ENCODE measurements at places on chromosomes 3 and 15.

GRCh38 chr3:126582311-126582710, 23.6 kb upstream of the C3orf22 start:
- DNase-seq = no peak

DNA sequence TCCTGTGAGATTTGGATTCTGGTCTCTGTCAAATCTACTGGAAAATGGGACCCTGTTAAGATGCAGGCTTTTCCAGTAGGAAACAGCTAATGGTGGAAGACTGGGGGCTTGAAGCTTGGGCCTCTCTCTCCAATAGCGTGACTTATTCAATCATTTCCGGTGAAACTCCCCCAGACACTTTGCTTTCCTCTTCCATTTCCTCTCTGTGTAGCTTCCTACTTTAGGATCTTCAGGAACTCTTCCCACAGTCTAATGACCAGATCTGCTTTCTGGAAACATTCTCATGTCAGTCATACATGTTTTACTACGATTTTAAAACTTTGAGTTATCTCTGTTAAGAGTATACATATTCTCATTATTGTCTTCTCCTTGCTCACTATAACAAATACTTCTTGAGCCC, 28.0 kb upstream of the TPRG1 start:
- no peak for DNase-seq

DNA sequence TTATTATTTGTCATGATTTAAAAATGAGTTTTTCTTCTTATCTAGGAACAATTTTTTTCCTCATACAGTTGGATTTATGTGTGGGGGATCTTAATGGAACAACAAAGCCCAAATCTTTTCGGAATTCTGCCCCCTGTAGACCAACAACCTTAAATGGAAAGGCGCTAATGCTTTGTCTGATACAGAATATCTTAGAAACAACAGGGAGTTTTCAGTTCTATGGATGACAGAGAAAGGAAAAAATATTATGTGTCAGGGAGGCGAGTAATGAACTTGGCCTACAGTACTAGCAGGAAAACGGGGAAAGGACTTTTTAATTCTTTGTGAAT, 592 bp downstream of the MOBP start:
- DNase-seq = no peak

- no peak for DNase-seq
These were observed 6.0 kb downstream of the SNRPA1 start for GRCh38 chr15:101288905-101289513.

DNA sequence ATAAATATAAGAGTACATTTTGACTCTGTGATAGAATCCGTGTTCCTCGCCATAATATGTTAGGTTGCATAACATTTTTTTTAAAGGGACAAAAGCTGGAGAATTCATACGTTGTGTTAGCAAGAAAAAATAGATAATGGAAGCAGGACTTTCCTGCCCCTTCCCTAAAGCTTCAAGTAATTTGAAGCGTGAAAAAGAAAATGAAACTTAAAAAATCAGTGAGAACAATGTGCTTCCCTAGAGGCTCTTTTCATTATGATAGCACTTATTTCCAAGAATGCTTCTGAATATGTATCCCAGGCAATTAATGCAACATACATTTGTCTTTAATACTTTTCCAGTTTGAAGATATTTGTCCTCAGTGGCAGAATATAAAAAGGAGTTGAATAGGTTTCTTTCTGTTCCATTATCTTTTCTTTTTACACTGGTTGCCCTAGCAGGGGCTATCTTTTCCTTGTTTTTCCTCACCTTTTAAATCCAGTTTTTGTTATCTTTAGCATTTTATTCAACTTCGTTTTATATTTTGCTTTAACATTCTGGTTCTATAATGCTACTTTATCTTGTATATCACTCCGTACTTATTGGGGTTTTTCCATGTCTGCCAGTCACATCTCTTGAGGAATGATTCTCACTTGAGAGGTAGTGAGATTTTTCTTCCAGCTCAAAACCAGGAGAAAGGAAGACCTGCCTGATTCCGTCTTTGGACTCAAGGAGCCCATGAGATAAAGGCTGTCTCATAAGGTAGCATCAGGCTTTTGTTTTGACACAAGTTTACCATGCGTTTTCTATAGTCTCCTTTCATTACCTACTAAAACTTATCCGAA, 113.8 kb downstream of the MBNL1 start:
- no peak for DNase-seq

DNA sequence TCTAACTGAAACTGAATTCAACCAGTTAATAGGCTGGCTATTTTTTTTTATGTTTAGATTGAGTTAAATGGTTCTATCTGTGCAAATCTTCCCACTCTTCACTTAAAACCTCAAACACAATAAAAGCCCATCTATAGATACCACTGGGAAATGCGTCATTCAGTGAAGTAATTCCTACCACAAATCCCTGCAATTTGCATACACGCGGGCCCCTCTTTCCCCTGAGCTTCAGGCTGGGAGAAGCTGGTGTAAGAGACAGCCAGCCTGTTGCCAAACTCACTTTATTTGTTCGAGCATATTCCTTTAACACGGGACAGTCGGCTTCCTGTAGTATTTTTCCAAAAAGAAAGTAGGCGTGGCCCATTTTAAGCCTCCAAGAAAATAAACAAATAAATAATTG, 26.0 kb upstream of the MCTP2 start:
- DNase-seq = no peak

- DNase-seq = no peak
These were observed 9.2 kb upstream of the HHLA2 start for GRCh38 chr3:108287146-108287545.

GRCh38 chr15:70219966-70220365, 122.2 kb upstream of the TLE3 start:
- no peak for DNase-seq

DNA sequence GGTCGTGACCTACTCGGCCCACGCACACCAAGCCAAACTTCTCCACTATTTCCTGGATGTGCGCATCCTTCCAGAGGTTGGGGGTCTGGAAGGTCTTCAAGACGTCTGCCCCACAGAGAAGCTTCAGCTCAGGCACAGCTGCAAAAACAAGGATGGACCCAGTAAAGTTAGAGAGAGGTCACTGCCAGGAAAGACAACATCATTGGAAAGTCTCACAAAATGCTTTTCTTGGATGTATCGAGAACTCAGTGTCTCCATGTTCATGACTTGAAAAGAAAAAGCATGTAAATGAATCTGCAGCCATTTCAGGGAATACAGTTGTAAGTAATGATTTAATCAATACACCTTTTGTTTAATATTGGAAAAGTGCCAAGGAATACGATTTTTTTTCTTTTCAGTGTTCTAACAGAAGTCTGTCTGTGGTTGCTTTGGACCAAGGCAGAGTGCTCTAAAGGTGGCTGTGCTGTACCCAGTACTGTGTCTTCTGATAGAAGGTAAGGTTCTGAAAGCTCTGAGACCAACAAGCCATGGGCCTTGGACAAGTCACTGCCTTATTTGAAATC, 21.8 kb upstream of the RBP1 start:
- no peak for DNase-seq

GRCh38 chr15:78838489-78838888, 27.2 kb upstream of the ADAMTS7 start:
- no peak for DNase-seq

GRCh38 chr3:46897829-46898320, 20.4 kb downstream of the PTH1R start:
- no peak for DNase-seq

DNA sequence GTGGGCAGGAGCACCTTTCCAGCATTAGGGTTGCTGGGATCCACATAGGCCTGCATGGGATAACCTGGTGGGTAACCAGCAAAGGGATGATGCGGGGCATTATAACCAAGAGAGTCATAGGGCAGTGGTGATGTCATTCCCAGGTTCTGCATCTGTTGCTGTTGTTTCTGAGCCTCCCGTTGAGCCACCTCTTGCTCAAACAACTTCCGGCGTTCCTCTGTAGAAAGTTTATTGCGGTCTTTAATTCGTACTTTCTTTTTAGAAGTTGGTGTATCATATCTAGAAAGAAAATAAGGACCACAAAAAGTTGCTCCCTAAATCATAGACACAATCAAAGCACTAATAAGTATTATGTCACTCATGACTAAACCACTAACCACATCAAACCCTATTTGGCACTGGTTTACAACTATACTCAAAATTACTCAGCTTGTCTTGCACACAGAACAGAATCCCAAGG, 77.8 kb downstream of the NBEAL2 start:
- DNase-seq = peak; percentile 28

DNA sequence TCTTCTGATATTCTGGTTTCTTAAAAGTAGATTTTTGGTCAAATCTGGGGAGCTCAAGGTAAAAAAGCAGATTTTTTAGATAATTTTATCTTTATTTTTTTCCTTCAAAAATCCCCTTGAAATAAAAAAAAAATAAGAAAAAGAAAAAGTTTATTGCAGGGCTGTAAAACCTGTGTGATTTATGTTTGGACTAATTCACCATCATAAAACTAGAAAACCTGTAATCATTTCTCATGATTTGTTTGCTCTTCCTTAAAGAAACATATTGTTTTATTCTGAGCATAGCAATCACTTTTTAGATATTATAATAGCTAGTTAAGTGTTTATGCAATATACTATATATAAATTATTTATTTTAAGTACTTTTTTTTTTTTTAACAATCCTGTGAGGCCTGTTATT, 68.0 kb downstream of the NEO1 start:
- DNase-seq = no peak

DNA sequence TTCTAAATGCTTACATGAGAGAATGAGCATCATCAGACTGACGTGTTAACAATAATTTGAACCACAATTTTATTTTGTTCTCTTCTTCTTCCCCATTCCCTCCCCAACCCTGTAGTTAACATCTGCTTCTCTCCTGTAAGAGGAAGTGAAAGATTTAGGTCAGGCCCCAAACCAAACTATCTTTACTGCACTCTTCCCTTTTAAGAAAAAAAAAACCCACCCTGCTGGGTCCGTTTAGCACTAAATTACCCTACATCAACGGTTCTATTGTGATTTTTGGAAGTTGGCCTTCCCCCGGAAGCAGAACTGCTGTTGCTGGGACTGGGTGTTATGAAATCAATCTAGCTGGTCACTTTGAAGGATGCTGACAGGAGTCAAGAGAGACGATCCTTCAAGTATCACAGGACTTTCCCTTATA, 49.4 kb downstream of the NFKBIZ start:
- DNase-seq = no peak

- no peak for DNase-seq
These were observed 74.3 kb upstream of the PTX3 start for GRCh38 chr3:157362348-157362747.

GRCh38 chr3:37591116-37591781, 270.4 kb upstream of the CTDSPL start:
- DNase-seq = no peak

DNA sequence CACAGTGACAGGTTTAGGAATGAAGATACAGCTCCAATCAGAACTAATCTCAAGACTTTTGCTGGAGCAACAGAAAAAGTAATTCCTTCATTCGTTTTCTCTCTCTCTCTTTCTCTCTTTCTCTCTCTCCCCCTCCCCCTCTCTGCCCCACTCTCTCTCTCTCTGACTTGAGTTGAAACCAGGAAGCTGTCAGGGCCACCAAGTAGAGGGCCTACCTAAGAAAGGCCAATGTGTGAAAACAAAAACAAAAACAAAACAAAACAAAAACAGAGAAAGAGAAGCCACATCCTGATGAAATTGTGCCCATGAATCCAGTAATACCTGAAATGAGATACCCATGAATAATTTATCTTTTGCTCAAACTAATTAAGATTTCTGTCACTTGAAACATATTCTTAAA, 72.9 kb downstream of the ATP8B4 start:
- no peak for DNase-seq

- no peak for DNase-seq
These were observed 11.0 kb upstream of the BFSP2 start for GRCh38 chr3:133388696-133389395.

DNA sequence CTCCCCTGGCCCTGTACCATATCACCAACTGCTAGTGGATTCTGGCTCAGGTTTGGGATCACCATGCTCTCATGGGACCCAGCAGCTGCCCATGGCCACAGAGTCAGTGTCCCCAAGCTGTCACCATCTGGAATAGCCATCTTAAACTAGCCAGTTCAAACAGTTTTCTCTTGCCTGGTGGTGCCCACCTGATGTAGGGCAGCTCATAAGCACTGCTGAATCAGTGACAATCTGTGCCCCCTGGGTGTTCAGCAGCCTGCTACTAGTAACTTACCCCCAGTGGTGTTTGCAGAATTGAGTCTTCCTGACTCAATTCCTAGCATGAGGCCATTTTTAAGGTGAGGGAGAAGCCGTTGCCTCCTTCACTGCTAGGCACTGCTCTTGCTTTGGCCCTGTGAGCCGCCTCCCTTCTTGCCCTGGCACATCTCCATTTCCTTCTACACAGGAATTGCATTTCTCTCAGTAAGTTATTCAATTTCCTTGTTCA, 7.9 kb downstream of the RPSA start:
- no peak for DNase-seq

DNA sequence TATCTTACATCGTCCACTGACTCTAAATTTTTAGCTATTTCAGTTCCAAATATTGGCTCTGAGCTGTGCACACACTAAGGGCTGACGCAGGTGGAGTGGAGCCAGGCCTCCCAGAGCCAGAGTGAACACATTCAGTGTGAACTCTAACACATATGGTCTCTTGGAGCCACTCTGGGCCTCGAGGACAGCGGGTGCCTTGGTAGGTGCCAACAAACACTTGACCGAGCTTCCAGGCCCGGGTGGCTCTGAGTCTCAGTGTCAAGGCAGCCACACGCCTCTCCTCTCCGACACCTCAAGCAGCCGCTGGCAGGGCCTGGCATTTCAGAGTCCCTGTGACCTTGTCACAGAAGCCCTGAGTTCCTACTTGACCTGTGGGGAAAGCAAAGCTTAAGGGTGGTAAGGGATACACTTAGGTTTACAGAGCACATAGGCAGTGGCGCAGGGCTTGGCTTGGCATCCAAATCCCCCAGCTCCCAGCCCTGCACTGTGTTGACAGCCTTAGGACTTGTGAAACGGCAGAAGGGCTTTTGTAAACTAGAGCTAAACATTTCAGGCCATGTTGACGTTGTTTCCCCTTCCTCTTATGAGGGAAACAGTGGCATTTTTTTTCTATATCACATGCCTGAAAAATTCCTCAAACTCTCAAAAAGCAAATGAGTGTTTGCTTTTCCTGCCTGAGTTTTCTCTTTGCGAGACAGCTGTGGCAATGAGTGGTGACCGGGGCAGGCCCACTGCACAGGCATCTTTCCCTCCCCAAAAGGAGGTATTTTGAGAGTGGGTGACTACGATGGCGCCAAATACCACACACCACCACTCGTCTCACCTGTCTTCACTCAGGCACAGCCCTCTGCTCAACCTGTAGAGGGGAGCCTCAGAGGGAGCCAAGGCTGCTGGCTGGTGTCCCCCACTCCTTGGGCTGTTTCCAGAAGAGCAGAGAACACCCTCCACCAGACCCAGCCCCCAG, 60.8 kb downstream of the DAPK2 start:
- DNase-seq = no peak

GRCh38 chr3:10992017-10992942, at the start of gene SLC6A1:
Gene SLC6A1 (plus strand): TSS chr3:10992748. CDS start chr3:11017212, 24,464 bp downstream.
- no peak for DNase-seq

- no peak for DNase-seq
These were observed 104.9 kb upstream of the ST8SIA2 start for GRCh38 chr15:92288755-92289154.

DNA sequence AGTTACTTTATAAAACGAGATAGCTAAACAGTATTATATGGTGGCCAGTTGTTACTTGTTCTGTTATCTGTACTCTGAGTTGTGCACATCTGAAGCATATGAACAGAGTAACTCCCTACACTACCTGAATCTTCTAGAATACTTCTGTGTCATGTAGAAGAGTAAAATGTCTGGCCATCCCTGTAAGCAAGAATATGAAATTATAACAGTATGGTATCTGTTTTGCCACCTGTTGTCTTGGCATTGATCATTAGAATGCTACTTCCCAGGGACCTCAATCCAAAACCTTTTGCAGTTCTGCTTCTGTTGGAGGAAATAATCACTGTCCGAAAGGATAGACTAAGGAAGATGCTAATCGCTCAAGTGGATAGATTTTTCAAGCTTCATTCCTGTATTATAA, 1.9 kb downstream of the TEX9 start:
- no peak for DNase-seq

Measured in stimulated activated CD8-positive, alpha-beta memory T cell treated with anti-CD3 and anti-CD28 coated beads, Interleukin-4, amount 100 ng/mL, for 4 hours (primary cell).